ENCODE measurements at places on chromosomes 16 and 17.

DNA sequence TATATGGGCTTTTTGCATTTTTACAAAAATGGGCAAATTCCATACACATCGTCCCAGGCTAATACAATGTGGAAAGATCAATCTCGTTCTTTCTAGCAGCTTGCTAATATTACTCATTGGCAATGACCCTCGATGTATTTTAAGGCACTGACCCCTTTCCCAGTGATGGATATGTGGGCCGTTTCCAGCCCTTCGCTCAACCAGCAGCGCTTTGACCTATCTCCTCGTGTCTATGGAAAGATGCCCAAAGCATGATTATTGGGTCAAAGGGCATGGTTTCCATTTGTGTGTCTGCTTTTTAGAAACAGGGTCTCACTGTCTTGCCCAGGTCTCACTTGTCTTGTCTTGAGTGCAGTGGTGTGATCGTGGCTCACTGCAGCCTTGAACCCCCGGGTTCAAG, 273.8 kb downstream of the MRTFB start:
- no peak for DNase-seq

GRCh38 chr17:76540381-76541300, 797 bp downstream of the PRCD start:
- no peak for DNase-seq

DNA sequence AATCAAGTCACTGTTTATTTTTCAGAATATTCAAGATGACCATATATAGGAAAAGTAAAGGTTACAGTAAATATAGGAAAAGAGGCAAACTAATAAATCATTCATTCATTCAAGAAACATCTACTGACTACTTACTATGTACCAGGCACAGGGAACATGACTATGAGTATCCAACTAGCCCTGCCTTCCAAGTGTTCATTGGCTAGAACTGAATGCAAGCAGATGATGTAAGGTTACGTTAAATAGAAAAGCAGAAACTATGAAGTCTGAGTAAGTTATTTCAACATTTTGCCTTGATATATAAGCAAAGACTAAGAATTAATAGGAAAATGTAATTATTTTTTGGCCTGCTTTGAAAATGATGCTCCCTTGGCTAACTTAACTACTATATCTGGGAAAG, 36.7 kb downstream of the SPAG9 start:
- DNase-seq: no peak

GRCh38 chr17:21228111-21228510, 14.2 kb upstream of the TMEM11 start:
- no peak for DNase-seq

- no peak for DNase-seq
Measured at GRCh38 chr16:66899945-66900710, 18.6 kb downstream of the CDH16 start.

DNA sequence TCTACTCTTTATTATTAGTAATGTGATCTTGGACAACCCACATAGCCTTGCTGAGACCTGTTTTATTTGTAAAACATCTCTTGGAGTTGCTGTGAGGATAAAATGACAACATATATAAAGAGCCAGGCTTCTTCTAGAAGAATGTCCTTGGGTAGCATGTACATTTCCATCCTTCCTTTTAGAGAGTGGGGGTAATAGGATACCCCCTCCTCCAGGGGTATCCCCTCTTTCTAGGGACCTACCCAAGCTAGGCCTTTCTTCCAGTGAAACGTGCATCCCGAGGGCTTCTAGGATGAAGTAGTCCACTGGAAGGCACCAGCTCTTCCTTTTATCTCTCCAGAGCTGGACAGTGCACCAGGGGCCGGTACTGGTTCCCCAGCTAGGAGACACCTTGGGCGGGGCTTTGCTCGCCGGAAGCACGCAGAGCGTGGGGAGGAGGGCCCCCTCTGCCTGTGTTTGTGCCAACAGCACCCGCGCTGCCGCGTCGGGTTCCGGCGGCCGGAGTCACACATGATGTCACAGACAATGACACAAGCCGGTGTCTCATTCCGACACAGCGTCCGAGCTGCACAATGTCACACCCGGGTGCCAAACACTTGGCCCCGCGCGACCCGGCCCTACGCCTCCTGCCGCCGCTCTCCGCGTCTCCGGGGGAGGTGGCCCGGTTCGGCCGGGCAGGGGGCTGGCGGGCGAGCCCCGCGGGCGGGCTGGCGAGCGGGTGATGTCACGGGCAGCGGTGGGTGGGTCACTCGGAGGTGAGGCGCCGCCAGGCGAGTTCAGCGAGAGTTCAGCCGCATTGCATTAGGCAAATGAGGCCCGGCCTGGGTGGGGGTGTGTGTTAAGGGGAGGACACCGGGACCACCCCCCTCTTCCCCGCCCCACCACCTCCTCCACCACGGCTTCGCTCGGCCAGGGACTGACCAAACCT, 23.4 kb downstream of the GJD3 start:
- peak; percentile 57 for DNase-seq

DNA sequence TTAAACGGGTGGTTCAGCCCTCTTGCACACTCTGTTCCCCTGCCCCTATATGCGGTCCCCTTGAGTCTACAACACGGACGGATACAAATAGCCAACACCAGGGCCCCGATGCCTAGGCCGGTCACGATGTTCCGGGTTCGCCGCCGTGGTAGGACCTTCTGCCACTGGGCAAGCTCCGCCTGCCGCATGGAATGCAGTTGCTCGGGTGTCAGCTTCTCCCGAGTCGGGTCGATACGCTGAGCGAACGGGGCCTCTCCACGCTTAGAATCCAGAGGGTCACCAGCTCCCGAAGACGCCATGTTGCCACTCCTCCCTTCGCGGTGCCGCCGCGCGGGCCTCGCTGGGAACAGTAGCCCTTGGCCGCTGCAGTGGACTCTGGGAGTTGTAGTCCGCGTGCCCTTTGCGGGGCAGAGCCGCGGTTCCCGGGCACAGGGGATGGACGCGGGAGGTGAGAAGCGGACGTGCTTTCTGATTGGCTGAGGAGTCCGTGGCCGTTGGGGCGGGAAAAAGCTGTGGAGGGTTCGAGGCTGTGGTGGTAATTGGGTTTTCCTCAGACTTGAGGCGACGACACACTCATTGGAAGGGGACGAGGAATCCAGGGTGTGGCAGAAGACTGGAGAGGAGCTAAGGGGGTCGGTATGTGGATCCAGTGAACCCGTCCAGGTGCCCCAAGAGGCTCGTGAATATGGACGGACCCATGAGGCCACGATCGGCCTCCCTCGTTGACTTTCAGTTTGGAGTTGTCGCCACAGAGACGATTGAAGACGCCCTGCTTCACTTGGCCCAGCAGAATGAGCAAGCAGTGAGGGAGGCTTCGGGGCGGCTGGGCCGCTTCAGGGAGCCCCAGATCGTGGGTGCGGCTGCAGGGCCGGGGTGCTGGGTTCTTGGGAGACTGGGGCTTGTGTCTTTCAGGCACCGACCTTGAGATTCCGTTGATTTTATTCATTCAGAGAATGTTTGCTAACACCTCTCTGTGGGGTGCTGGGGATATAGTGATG, at the start of the genes CNTD1 and COA3:
CNTD1 (plus strand) TSS at position 479 of the 998 bp plus-strand sequence; CDS start at position 686, 207 bp downstream.
COA3 (minus strand) TSS at position 322 of the 998 bp plus-strand sequence; CDS start at position 299, 23 bp downstream.
- DNase-seq: peak; percentile 70

- peak; percentile 43 for DNase-seq
Measured at GRCh38 chr17:9239793-9240658, 218.7 kb downstream of the NTN1 start.

Data from stimulated activated CD4-positive, alpha-beta T cell treated with anti-CD3 and anti-CD28 coated beads, Interleukin-12 subunit alpha, Interleukin-12 subunit beta, amount 100 ng/mL, for 24 hours (primary cell).